Activated T-cell treated with anti-CD3 and anti-CD28 coated beads for 1 hour (primary cell): ENCODE measurements at places on chromosomes 1 and 21.

GRCh38 chr21:26812173-26812572 is 33.0 kb downstream of the ADAMTS1 start:
- no peak for DNase-seq

DNA sequence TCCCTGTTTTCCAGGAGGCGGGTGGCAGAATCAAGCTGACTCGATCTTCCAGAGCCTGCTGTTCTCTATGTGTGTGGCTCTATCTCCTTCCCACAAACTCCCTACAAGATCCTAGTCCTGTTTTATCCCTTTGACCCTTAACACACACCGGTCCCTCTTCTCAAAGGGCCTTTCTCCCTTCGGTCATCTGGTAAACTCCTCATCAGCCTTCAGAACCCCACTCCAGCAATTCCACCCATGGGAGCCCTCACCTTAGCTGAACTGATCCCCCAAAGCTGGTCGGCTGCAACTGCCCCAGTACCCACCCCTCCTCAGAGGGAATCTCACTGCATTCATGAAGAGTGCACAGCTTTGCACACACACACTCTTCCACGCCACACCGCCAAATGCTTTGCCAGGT is 184.9 kb downstream of the IGSF21 start:
- no peak for DNase-seq

DNA sequence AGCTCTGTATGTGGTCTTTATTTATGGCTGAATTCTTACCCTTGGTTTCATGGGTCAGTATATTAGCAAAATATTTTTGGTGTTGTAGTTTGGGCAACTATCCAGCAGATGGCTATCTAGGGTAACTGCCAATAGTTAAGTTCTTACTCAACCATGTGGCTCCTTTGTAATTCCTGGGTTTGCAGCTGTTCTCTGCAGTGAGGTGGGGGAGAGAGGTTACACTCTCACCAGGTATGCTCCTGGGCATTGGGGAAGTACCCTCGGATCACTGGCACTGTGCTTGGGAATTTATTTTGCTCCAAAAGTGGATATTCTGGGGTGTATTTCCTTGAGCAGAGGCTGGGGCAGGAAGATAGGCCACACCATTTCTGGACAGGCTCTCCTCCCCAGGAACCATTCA is 436.7 kb upstream of the TMPRSS15 start:
- no peak for DNase-seq

DNA sequence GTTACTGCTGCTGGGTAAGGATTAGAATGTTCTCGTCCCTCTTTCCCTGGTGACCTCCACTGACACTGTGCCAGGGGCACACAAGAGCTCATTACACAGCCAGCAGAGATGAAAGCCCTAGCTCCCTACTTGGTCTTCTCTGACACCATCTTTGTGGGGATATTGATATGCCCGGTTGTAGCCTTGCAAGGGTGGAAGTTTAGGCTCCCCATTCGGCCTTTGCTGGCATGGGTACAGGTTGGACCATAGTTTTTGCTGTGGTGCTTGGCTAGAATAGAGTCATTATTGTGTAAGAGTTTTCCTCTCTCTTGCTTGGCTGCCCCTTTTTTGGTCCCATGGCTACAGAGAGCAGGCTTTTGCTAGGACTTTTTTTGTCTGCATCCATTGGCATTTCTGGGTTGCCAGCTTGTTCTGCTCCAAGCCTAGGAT is 12.3 kb downstream of the RAB4A start:
- no peak for DNase-seq

DNA sequence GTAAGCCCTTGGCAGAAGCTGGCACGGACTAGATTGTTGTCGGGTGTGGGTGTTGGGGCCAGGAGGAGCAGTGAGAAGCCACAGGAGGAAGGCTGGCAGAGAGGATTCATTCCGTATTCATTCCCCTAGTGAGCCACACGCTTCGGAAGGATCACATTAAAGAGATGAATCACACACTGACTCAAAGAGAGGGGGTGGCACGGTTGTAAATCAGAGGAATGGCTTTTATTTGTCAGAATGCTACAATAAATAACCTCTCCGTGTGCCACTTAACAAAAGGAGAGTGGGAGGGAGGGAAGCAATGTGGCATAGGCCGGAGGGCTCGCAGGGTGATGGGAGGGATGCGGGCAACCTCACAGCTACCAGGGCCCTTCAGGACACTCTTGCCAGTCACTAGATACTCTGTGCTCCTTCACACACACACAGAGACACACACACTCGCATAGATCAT is 135.5 kb downstream of the HIVEP3 start:
- DNase-seq: no peak

- no peak for DNase-seq
These were observed 11.3 kb upstream of the NUP210L start for GRCh38 chr1:154166207-154166606.

DNA sequence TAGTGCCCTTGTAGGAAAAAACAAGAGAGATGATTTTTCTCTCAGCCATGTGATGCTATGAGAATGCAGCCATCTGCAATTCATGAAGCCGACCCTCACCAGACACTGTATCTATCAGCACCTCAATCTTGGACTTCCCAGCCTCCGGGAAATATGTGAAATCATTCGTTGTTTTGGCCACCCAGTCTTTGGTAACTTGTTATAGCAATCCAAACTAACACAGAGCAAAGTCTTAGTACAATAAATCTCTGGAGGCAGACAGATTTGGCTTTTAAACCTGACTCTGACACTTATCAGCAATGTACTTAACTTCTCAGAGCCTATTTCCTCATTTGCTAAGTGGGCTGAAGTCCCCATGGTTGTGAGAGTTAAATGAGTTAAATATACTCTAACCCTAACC is 5.1 kb upstream of the MED18 start:
- DNase-seq: no peak

DNA sequence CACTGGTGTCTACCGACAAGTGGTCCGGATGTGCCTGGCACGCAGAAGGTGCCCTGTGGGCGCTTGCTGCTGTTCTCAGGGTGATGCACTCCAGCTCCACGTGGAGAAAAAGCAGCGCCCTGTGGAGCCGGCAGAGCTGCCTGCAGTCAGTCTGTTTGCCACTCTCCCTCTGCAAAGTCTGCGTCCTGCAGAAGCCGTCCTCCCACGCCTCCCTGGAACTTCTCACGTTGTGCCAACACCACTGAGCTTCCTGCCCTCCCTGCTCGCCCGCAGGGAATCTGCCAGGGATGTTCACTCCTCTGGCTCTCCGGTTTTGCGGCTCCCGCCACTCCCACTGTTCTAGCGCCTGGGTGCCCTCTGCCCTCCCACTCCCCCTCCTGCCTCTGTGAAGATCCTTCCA is 19.8 kb upstream of the UBXN10 start:
- DNase-seq: no peak

DNA sequence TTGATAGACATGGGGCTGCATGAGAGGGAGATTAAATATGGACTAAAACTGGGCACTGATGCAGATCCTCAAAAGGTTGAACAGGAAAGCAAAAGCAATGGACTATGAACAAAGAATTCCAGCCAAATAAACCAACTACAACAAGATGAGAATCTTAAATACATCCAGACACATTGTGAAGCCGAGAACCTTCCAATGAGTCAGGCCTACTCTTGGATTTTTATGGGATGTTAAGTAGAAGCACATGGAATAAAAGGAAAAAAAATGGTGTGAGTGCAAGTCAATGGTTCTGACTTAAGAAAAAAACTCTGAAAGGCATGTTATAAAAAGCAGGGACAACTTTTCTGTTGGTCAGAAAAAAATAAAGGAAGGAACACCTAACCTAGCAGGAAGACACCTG is 227.2 kb downstream of the DPYD start:
- DNase-seq: no peak

GRCh38 chr1:153544453-153545066 is 1.0 kb downstream of the S100A4 start:
- DNase-seq: no peak

DNA sequence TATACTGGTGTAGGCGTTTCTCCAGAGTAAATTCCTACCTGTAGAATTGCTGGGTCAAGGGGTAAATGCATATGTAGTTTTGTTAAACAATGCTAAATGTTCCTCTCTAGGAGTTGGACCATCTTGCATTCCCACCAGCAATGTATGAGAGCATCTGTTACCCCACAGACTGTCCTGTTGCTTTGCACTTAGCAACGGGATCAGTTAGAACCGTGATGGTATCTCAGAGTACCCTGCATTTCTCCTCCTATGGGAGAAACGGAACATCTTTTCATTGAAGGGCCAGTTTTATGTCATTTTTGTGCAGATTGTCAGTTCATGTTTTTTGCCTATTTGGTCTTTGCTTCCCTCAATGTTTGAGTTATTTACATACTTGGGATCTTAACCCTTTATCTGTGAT is 18.0 kb upstream of the RIPPLY3 start:
- no peak for DNase-seq

DNA sequence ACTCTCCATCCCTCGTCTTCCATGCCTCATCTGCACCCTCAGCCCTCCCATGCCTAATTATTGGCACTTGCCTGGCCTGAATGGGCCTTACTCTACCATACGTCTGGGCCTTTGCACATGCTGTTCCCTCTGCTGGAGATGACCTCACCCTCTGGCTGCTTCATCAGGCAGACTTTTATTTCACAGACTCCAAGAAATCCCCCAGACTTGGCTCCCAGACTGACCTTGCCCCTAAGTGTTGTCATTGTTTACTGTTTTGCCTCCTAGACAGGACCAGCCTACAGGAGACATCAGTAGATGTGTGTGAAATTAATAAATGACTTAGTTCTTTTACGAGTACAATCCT is 5.2 kb upstream of the AHDC1 start:
- no peak for DNase-seq
